Fibroblast of mammary gland (primary cell): ENCODE measurements at places on chromosomes 12 and 14.

- DNase-seq = peak; percentile 46
These were observed 183.4 kb upstream of the GZMB start for GRCh38 chr14:24817212-24818057.

DNA sequence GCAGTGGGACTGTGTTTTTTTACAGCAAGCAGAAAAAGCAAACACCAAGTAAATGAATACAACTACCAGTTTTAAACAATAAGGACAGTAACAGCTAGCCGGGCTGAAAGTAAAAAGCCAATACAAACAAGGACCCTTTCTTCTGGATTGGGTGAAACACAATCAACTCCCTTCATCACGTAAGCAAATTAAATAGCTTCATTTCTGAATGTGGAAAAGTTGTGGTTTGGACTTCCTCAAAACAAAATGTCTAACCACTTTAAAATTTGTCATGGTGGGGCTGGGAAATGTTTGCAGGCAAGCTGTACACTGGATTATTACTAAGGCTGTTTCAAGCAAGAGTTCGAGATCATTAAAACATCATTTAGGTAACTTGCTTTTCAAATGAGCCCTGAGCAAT, 47.4 kb downstream of the TCHP start:
- peak; percentile 75 for DNase-seq

- DNase-seq = peak; percentile 72
These were observed 34.2 kb upstream of the KICS2 start for GRCh38 chr12:64256166-64256800.

- DNase-seq = peak; percentile 86
These were observed 1.8 kb upstream of the RHOF start for GRCh38 chr12:121795034-121795968.

DNA sequence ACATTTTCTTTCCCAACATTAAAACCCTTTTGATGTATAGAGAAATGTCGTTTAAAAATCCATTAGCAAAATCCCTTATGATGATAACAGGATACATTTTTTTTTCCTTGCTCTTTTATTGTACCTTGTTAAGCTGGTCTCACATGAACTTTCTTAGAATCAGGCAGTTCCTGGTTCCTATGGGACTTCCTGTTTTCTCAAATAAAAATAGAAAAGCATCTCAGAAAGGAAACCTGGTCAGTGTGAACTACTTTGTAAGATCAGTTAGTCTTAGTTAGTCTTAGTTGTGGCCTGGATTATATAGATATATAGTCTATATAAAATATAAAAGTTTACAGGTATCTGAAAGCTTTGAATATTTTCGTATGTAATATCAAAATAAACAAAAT, 40.3 kb downstream of the LEMD3 start:
- DNase-seq = no peak

- no peak for DNase-seq
These were observed at the start of gene PTHLH for GRCh38 chr12:27972721-27973120. Gene PTHLH, minus strand, starts transcription at chr12:27972733. Its CDS starts 3,239 bp downstream, at chr12:27969494.

- DNase-seq = no peak
These were observed 224.3 kb downstream of the SLC41A2 start for GRCh38 chr12:104733717-104734175.

GRCh38 chr14:62558451-62558850, 486.8 kb downstream of the KCNH5 start:
- DNase-seq = no peak

GRCh38 chr12:56716458-56716857, 8.6 kb downstream of the NACA start:
- no peak for DNase-seq

- DNase-seq = no peak
These were observed 39.3 kb downstream of the SRRM4 start for GRCh38 chr12:119020406-119021360.

DNA sequence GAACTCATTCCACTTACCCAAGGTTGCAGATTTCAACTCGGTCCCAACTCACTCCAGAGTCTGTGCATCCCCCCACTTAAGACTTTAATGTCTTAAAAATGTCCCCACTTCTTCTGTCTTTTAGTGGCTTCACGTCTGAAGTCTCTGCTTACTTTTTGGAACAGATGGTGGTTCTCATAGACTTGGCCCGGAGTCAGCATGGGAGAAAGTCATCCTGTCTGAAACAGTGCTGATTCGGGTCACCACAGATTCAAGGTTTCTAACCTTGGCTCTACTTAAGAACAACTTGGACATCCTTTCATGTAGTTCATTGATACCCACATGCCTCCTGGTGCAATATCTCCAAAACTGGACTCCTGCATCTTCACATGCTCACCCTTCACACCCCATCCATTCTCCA, 26.0 kb downstream of the CHST11 start:
- DNase-seq = peak; percentile 34

DNA sequence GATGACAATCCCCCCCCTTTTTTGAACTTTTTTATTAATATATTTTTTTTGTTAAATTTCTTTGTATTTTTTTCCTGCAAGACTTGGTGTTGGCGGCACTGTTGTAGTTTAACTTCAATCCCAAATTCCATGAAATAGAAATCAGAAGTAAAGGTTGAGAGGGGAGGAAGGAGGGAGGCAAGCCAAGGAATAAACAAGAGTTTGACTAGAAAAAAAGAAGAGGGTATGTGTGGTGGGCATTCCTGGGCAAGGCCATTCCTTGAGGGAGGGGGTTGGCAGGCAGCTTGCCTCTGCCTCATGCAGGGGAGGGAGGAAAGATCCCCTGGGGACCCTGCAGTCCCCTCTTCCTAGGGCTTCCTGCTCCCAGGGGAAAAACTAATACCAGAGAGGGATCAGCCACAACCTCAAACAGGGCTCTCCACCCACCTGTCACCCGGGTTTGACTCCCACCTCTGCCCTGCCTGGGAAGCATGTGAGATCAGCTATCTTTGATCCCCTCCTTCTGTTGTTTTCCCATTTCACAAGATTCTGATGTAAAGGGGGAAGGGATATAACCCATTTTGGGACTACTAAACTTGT, 519 bp upstream of the AP1G2 start:
- no peak for DNase-seq

GRCh38 chr12:50058743-50059312, 1.4 kb downstream of the ASIC1 start:
- no peak for DNase-seq

GRCh38 chr14:90703841-90704737, 112.1 kb downstream of the TTC7B start:
- no peak for DNase-seq

- no peak for DNase-seq
These were observed 12.2 kb downstream of the SYCP3 start for GRCh38 chr12:101727098-101727497.

DNA sequence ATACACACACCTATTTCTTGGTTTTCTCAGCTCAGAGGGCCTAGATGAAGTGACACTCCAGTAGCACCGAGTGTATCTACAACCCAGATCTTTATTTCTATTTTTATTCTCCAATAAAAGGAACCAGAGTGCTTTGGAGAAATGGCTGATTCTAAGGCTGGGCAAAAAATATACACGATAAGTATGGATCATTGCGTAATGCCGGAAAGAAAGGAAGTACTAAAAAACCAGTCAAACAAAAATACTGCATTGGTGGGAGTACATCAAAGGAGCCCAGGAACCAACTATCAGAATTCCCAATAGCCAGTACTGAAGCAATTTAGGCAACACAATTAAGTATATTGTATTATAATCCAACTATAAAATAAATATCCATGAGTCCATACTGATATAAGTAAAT, 400.9 kb upstream of the CCDC196 start:
- no peak for DNase-seq

GRCh38 chr14:105527826-105528585, 1.6 kb downstream of the TMEM121 start:
- DNase-seq = peak; percentile 59

- no peak for DNase-seq
These were observed 40.9 kb downstream of the FBRSL1 start for GRCh38 chr12:132530851-132531250.

GRCh38 chr12:70692681-70693288, 55.6 kb upstream of the PTPRB start:
- peak; percentile 24 for DNase-seq

DNA sequence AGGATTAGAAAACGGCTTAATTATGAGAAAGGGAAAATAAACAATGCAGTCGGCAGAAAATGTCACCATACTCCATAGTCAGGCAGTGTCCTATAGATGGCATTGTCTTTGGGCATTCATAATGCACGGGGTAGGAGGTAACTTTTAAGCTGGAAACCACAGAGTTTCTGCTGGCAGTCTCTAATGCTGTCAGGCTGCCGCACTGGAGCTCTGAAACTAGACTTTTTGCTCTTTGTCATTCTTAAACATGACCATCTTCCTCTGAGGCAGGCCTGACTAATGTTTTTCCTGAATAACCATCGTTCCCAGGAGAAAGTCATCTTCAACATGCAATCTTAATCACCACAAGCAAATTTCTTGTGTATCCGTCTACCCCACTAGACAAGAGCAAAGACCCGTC, 108.8 kb downstream of the ETNK1 start:
- DNase-seq = peak; percentile 73

GRCh38 chr12:12506496-12506890, 56.2 kb downstream of the DUSP16 start:
- peak; percentile 67 for DNase-seq

- no peak for DNase-seq
These were observed 167.9 kb downstream of the FSCB start for GRCh38 chr14:44339231-44339630.

GRCh38 chr12:72836194-72836593, 564.0 kb downstream of the TRHDE start:
- no peak for DNase-seq

DNA sequence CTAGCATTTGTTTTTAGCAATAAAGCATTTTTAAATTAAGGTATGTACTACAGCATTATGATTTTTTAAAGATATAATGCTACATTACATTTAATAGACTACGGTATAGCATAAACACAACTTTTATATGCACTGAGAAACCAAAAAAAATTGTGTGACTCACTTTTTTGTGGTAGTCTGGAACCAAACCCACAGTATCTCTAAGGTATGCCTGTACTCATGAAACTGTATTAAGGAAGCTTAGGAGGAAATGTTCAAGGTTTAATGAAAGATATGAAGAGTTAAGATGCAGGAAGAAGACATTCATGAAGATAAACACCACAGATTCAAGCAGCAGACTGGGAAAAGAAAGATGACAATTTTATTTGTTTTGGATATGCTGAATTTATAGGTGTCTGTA, 51.7 kb downstream of the PPP1R12A start:
- DNase-seq = peak; percentile 19

GRCh38 chr12:53965281-53966084, 7.4 kb upstream of the HOXC11 start:
- no peak for DNase-seq

GRCh38 chr14:55339770-55340169, 68.5 kb downstream of the FBXO34 start:
- DNase-seq = no peak

DNA sequence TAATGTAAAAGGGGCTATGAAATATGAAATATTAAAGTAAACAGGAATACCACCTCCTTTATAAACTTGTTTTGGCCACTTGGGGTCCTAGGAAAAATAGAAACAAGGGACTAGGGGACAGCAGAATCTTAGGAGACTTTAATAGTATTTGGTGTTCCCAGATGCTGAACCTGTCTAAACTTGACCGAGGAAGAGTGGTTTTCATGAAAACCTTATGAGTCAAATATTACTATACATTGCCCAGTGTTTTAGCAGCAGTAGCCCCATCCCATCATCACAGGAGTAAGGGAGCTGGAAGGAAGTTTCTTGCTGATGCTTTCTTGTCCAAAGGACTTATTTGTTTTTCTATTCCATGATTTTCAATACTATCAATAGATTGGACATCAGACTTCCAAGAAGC, 177.5 kb upstream of the CAND1 start:
- no peak for DNase-seq

DNA sequence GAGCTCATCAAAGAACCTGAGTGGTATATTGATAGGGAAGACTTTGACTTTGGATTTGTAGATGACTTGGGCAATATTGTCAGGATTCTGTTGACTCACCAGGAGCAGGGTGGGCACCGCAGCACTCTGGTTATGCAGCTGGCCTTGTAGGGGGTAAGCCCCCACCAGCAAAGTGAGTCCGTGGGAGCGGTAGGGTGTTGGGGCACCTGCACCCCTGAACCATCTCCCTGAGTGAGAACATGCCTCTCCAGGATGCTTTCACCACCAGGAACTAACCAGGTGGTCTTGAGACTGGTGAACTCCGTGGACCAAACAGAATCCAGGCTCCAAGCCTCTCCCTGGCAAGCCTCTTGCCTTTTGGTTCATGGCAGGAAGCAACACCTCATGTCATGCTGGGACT, 44.0 kb upstream of the EIF5 start:
- DNase-seq = no peak
